Stimulated activated CD4-positive, alpha-beta T cell treated with anti-CD3 and anti-CD28 coated beads, Interleukin-12 subunit alpha, Interleukin-12 subunit beta, amount 100 ng/mL, for 4 hours (primary cell): ENCODE measurements at places on chromosomes 7 and 10.

GRCh38 chr7:6092953-6093354 is 61.8 kb downstream of the ANKRD61 start:
- DNase-seq = no peak

GRCh38 chr10:100362570-100363496 is 15.8 kb downstream of the SCD start:
- no peak for DNase-seq

GRCh38 chr7:23893176-23893941 is 183.3 kb downstream of the STK31 start:
- DNase-seq = no peak

GRCh38 chr10:117240621-117241529 is at the start of gene SLC18A2:
SLC18A2 (plus strand) TSS chr10:117241114; CDS start chr10:117241694, 580 bp downstream.
- no peak for DNase-seq

- no peak for DNase-seq
Measured at GRCh38 chr10:52256832-52257691, 57.0 kb upstream of the DKK1 start.

DNA sequence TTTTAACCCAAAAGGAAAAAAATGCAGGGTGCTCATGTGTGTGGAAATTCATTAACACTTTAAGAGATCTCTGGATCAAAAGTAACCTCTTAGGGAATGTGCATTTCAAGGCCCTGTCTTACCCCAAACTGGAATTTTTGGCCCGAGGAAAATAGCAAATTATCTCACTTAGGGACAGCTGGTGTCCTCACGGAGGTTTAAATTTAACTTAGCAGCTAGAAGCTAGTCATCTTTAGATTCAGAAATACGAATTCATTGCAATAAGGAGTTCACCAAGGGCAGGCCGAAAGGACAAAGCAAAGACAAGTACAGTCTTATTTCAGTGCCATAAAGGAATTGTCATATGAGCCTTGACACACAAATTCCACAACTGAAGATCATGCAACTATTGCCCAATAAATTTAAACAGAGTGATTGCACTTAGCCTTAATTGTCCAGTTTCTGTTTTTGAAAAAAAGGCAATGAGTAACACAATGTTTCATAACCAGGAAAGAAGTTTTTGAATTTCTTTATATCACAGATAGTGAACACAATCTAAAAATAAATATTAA is 22.4 kb upstream of the SEMA3C start:
- no peak for DNase-seq

GRCh38 chr10:114684822-114685209 is 26.7 kb upstream of the ABLIM1 start:
- no peak for DNase-seq

- DNase-seq = no peak
Measured at GRCh38 chr7:135802697-135803096, 54.1 kb upstream of the FAM180A start.

- no peak for DNase-seq
Measured at GRCh38 chr7:34131371-34131770, 226.0 kb downstream of the BMPER start.

GRCh38 chr7:42170724-42171123 is 66.3 kb downstream of the GLI3 start:
- no peak for DNase-seq

- no peak for DNase-seq
Measured at GRCh38 chr7:67022511-67022910, 25.9 kb downstream of the TYW1 start.

- no peak for DNase-seq
Measured at GRCh38 chr10:101284744-101285463, 55.6 kb upstream of the LBX1 start.

GRCh38 chr10:120897343-120897742 is 46.2 kb downstream of the WDR11 start:
- no peak for DNase-seq

- no peak for DNase-seq
Measured at GRCh38 chr10:49375611-49376010, 20.3 kb downstream of the DRGX start.

DNA sequence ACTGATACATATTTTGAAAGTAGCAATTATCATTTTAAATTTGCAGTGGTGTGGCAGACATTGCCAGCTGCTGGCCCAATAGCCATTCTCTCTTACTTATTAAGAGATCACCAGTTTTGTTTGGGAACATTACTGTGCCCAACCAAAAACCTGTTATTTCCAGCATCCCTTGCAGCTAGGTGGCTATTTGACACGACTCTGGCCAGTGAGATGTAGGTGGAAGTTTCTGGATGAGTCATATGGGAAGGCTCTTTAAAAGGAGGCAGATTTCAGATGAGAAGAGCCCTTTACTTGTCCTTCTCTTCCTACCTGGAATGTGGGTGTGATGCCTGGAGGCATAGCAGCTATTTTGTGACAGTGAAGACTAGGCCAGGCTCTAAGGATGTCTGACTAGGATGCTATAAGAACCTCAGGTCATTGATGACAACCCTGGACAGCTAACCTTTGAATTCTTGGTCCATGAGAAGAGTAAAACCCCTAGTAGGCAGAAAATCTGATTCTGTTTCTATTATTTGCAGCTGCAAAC is 77.9 kb downstream of the CARD11 start:
- no peak for DNase-seq

DNA sequence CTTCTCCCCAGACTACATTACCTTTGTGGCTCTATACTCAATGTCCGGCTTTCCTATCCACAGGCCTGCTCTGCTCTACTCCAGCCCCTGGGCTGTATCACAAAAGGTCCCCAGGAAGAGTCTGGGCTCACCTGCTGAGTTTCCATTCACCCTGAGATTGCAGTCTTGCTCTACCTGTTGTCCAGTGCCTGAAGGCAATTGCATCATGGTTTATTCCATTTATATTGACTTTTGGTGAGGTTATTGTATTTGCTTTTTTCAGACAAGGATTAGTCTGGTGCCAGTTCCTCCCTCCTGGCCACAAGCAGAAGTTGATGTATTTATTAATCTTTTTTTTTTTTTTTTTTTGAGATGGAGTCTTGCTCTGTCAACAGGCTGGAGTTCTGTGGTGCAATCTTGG is 273.1 kb downstream of the XPNPEP1 start:
- DNase-seq = no peak

DNA sequence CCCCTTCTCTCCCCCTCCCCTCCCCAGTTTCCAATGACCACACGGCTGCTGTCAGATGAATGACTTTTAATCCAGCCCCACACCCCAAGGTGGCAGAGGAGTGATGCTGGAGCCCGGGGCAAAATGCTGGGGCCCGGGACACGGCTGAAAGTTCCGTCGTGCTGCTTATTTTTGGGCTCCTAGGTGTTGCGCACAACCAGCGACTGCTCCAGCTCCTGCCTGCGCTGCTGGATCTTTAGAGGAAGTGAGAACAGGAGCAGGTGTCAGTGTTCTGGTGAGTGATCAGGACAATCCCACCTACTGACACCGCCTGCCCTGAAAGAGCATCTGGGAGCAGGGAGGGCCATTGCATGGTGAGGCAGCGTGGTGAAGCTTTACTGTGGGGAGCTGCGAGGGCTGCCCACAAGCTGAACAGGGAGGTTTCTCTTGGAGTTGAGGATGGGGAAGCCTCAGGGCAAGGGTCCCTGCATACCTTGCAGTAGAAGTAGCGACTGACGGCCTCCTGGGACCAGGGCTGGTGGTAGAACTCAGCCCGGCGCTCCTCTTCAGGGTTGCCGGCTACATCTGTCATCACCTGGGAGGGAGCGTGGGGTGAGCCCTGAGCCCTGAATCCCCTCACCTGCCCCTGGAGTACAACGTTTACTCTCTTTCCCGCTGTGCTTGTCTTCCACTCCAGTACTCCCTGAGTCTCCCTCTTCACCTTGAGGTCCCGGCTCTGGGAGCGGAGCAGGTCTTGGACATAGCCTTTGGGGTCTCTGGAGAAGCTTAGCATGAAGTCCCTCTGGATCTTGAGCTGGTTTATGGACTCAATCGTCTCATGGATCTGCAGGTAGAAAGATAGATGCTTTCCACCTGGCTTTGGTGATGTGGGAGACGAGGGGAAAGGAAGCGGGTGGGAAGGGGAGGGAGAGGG is 6.9 kb downstream of the CHPF2 start:
- no peak for DNase-seq

DNA sequence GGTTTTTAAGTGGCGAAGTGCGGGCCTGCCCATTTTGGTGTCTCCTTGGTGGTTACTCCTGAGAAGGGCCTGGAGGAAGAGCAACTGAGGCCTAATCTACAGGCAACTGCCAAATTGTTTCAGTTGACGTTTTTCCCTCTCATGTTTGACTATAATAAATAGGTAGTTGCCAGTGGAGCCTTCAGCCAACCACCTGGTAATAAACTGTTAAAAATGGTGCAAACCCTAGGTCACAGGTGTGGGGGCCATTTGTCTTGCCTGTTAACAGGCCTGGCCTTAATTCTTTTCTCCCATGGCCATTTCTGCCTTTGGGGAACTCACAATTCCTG is 3.7 kb downstream of the IKZF1 start:
- no peak for DNase-seq

DNA sequence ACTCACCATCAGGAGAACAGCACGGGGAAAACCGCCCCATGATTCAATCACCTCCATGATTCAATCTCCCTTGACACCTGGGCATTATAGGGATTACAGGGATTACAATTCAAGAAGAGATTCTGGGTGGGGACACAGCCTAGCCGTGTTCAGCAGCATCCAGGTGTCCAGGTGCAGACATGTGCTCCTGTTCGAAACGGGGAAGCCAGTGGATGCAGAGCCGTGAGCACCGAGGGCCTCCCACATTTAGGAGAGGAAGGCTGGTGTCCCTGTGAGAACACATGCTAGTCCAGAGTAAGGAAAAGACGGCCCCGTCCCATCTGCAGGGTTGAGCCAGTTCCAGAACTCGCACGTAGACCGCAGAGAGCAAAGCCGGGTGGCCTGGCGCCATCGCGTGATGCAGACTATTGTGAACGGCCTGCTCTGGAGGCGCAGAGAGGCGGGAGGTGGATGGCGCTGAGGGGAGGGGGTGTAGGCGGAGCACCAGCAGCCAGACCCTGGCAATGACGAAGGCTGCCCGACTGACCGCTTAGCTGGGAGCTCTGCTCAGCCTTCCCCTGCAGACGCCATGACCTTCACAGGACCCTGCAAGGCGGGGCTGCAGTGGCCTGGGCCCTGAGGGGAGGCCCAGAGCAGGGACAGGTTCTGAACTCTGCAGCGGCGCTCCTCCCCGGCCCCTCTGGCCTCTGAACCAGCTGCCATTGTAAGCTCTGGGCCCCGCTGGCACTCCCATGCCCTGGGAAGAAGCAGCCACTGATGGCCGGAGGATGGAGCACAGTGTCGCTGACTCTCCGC is 141.6 kb upstream of the TCERG1L start:
- no peak for DNase-seq

GRCh38 chr7:55296070-55296469 is 69.1 kb upstream of the LANCL2 start:
- DNase-seq = no peak

DNA sequence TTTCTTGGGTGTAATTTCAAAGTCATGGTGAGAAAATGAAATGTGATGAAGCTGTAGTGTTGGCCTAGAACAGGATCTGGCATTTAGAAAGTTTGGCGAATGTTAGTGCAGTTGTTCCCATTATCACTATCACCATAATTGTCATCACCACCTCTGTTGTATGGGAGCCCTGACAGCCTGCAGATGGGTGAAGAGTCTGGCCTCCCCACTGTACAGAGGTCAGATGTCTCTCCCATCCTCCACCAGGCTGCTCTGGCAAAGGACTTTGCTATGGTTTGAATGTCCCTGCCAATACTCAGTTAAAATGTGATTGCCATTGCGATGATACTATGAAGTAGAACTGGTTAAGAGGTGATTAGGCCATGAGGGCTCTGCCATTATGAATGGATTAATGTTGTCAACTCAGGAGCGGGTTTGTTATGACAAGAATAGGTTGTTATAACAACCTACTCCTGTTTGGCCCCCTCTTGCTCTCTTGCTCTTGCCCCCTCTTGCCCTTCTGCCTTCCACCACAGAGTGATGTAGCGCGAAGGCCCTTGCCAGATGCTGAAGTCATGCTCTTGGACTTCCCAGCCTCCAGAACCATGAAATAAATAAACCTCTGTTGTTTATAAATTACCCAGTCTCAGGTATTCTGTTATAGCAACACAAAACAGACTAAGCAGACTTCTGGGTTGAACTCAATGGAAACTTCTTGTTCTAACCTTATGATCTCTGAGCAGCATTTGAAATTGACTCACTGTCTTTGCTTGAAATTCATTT is 90.0 kb downstream of the GRK5 start:
- DNase-seq = no peak

DNA sequence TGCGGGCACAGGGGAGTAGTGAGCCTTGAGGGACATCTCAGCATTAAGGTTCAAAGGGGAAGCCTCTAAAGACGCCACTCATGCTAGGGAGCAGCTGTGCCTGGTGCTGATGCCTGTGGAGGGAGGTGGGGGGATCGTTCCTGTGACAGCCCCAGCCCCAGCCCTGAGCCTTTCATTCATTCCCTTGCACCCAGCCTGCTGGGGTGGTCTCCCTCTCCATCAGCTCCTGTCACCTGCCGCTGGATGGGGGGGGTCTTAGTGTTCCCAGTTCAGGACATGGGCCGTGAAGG is 11.6 kb downstream of the ZNF316 start:
- DNase-seq = no peak

DNA sequence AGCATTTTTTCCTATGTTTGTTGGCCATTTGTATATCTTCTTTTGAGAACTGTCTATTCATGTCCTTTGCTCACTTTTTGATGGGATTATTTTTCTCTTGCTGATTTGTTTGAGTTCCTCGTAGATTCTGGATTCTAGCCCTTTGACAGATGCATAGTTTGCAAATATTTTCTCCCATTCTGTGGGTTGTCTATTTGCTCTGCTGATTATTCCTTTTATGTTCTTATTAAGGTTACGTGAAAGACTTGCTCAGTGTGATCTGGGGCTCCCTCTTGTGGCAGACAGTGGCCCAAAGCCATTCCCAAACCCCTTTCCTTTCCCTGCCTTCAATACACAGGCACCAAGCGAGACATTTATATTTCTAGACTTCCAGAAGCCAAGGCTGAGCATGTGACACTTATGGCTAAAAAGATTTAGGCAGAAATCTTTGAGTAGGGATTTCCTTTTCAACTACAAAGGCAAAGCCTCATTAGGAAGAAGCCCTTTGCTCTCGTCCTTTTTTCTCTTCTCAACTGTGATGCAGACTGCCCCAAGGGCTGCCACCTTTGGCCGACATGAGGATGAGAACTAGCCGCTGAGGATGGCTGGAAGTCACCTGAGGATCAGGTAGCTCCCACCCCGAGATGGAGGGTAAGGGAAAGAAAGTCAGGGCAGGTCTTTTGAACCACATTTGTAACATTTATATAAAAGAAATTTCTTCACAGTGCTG is 23.6 kb downstream of the ST8SIA6 start:
- peak; percentile 61 for DNase-seq

- no peak for DNase-seq
Measured at GRCh38 chr10:132313305-132313704, 5.6 kb upstream of the STK32C start.

DNA sequence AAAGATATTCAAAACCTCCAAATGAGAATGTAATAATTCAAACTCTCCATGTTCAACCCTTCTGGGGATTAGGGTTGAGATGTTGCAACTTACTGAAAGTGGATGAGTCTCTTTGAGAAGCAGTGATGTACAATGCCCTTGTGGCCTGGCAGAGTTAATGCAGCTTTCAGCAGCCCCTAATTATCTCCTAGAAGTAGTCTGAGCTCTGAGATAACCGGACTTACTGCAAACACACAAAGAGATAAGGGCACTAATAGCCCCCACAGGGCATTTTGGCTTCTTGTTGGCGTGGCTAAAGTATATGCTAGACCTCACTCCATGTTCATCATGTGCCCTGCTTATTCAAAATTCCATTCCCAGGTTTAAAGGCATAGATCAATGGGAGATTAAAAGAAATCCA is 404.7 kb downstream of the NEBL start:
- DNase-seq = no peak
